ENCODE measurements at places on chromosomes 4 and X. TPM values are rescaled to one million over a fixed set of nuclear protein-coding genes. Genes with fewer than 3 reads are reported as not detected.

DNA sequence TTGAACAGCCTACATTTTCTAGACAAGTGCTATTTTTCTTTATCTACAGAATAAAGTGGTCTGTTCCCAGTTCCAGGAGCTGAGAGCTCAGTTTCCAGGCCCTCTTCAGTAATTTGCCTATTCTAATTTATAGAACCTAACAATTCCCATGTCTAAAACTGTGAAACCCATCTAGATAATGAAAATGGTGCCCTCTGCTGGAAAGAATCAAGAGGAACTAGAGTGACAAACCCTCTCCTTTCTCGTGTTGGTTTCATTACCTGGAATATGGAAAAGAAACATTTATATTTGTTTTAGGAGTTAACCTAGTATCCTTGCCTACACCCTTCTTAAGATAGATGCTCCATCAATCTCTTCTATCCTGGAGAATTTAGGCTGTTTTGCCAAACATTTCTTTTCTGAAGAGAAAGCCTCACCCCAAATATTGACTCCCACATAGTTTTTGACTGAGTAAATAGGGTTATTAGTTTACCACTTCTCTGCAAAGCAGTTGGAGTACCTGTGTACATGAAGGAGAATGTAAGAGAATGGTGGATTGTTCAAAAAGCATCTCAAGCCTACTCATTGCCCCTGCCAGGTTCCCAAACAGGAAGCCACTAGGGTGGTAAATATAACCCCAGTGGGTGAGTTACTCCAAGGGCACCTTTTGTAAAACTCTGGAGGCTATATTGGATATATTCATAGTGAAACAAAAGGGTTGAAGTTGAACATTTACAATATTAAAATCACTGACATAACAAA is 121.6 kb downstream of the RASL11B start:
- DNase-seq, result peak; percentile 80

- DNase-seq, result no peak
Observed at GRCh38 chrX:97320305-97320704, 436.6 kb downstream of the RPA4 start.

DNA sequence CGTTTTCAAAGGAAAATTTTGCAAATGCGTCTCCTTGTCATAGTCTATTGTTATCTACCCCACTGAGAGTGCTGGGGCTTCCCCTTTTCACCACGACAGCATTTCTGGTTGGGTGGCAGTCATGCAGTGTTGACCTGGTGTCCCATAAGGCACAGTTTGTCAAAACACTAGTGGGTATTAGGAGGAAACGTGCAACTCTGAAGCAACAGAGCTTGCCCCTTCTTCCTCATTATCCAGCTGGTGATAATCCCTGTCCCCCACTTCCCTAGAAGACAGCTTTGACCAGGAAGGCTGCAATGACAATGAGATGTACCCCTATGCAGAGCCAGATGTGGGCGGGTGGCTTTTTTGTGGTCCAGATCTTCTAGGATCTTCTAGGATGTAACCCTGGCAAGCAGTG is 1.8 kb downstream of the TBC1D1 start:
- no peak for DNase-seq

DNA sequence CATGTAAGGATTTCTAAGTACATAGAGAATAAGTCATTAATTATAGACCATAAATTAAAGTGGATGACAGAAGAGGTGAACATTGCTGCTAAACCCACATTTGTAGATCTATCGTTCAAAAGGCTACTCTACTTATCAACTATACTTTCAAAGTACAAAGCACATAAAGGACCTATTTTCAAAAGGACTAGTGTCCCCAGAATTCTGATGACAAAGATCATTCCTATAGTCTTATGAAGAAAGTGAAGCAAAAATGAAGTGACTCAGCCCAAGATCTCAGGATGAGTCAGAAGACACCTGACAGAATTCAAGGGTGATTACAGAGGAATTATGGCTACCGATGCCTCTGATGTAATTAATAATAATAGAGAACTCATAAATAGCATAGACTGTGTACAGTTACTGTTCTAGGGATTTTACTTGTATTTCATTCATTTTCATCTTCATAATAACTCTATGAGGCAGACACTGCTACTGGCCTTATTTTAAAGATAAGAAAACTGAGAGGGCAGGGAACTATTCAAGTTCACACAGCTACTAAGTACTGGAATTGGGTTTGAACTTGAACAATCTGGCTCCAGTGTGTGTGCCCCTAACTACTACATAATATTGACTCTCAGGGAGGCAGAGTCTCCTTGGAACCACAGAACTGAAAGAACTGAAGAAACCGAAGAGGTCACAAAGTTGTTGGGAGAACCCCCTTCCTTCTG is 17.1 kb downstream of the USP46 start:
- DNase-seq, result peak; percentile 67

- no peak for DNase-seq
Observed at GRCh38 chr4:178941975-178942374, 1499.7 kb upstream of the AGA start.

HCFC1 gene
- 15.3 TPM for total RNA-seq
